ENCODE measurements at places on chromosomes 2 and 18.

DNA sequence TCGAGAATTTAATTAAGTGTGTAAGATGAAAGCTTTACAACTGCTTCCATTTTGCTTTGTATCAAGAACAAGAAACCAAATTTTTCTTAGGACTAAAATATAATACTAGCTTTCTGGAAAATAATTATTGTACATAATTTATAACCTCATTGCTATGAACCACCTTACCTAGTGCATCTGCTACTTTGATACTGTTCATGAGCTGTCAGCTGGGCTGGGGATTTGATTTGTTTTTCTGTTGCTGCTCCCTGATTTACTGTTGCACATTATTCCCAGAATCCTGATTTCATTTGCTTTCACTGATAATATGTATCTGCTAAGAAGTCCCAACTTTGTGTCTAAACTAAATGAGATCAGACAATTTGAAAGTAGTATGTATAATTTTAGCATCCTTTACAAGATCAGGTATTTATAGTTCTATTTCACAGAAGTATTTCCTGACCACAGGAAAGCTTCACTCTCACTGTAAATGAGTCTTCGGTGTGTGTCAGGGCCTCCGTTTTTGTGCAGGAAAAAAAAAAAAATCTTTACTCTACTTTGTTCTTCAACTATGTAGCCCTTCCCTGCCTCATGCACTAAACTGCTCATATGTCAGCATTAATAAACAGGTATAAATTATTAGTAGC is 105.6 kb upstream of the CCDC150 start:
- no peak for DNase-seq

- DNase-seq = no peak
Observed at GRCh38 chr2:52445686-52446085, 1321.9 kb upstream of the CHAC2 start.

GRCh38 chr2:234792621-234793022 is 159.2 kb upstream of the SH3BP4 start:
- no peak for DNase-seq

GRCh38 chr2:120613742-120614571 is 121.7 kb upstream of the GLI2 start:
- peak; percentile 67 for DNase-seq

DNA sequence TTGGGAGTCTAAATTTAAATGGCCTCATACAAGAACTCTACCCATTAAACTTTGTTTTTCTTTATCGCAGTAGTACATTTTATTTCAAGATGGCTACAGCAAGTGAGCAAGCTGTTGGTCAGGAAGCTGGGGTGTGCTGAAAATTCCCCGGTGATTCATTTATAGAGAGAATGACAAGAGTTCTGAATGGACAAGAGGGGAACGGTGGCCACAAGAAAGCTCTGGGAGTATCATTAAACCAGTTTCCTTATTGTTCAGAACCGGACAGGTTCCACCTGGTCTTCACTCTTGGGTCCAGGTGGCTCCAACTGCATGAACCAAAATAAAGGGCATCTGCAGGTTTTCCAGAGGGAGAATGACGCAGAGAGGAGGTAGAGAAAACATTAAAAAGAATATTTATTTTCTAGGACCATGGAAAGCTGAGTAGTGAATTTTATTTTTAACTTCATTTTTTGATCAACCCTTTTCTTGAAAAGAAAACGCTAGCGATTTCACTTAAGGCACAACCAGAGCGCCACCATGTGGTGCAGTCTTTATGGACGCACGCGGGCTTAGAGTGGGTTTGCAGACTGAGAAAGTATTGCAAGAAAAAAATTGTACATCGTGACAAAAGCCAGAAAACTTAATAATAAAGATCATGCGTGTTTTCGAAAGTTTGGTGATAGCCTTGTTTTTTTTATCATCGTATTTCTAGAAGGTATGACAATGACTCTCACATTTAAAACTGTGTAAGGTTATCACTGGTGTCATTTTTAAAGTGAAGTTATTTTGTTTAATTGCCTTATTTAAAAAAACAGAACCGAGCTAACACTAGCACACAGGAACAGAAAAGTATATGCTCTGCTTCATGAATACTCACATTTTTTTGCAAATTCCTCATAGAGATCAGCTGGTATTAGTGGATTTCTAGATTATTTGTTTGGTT is 97.9 kb upstream of the NOL4 start:
- DNase-seq = peak; percentile 0

GRCh38 chr2:31987454-31988220 is 23.2 kb downstream of the MEMO1 start:
- peak; percentile 72 for DNase-seq

- DNase-seq = peak; percentile 91
Observed at GRCh38 chr2:163345795-163346573, 389.8 kb downstream of the FIGN start.

DNA sequence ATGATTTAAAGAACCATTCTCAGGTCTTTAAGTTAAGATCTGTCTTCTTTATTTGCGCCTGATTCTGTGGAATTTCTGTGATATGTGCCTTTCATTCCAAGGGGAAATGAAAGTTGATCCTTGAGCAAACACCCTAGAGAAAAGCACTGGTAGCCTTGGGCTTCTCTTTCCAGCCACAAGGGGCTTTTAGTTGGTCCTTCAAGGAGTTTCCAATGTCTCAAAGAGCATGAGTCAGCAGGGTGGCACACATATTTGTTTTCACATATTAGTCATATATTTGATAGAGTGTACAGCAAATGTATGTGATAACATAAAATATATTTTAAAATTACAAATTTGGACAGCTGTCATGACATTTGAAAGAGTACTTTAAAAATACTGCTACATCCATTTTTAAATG is 339.5 kb downstream of the TXNL1 start:
- peak; percentile 37 for DNase-seq

GRCh38 chr2:7931808-7932207 is 750.0 kb upstream of the ID2 start:
- DNase-seq = no peak

DNA sequence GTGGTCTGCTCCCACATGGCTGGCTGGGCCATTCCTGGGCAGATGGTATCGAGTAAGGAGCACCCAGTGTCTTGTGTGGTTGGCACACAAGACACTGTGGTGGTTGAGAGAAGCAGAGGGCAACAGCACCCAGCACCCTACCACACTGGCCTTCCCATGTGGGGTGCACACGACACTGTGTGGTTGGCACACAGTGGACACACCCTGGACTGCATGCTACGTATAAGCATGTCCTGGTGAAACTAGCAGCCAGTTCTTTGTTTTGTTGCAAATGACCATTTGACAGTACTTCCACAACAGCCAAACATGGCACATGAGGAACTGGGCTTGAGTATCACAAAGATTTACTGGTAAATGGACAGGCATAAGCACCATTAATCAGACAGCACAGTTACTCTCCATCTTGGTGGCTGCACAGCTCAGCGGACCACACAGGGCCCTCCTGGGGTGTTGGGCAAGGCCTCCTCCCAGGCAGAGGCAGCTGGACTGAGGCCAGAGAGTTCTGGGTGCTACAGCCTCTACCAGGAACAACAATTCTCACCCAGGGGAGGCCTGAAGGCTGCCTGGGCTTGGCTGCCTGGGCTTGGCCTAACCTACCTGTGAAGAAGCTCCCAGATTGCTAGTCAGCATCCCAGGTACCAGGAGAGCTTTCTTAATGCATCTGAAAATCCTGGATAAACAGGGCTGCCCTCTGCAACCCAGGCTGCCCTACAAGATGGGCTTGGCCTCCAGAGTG is 59.3 kb upstream of the ALPP start:
- peak; percentile 13 for DNase-seq

- no peak for DNase-seq
Observed at GRCh38 chr2:59936048-59936447, 617.4 kb downstream of the BCL11A start.

- no peak for DNase-seq
Observed at GRCh38 chr2:45543257-45543656, 67.8 kb downstream of the SRBD1 start.

DNA sequence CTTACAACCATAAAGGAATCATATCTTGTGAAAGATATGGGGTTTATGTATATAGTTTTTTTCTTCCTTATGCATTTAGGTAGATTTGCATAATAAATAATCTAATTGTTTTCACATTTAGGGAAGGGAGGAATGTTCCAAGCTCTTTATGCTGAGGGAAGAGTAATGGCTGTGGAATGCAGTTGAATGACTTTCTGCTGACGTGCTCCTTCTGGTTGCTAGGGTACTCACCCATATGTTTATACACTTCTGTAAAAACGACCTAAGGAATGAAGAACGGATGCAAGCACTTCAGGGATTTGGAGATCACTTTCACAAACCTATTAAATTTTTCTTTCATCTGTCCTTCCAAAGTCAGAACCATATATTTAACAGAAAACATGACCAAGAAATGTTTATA is 29.2 kb upstream of the PPP4R1 start:
- peak; percentile 90 for DNase-seq

DNA sequence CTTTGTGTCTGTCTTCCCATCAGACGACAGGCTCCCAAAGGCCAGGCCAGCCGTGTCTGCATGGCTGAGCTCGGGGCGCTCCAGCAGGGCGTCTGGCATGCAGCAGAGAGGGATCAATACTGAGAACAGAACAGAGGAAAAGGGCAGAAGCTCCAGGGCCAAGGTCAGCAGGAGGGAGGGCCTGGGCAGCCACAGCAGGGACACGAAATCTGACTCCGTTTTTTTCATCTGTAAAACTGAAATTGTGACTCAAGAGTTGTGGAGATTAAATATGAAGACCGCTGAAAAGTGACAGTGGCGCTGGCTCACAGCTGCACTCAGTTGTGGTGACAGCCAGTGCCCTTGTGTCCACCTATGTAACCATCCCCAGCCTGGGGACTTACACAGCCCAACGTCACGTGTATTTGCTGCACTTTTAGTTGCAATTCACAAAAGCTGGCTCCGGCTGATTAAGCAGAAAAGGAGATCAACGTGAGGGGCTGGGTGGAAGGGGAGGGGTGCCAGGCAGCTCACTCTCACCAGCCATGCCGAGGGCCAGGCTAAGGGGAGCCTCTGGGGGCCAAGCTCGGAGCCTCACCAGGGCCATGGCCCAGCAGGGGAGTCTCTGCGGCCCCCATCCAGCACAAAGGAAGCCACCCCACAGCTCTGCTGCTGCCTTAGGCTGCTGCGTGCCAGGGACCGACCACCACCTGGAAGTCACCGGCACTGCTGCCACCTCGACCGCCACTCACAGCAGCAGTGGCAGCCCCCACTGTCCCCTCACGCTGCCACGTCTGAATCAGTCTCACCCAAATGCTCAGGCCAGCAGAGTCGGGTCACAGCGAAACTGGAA is 74.7 kb downstream of the EIPR1 start:
- DNase-seq = no peak

DNA sequence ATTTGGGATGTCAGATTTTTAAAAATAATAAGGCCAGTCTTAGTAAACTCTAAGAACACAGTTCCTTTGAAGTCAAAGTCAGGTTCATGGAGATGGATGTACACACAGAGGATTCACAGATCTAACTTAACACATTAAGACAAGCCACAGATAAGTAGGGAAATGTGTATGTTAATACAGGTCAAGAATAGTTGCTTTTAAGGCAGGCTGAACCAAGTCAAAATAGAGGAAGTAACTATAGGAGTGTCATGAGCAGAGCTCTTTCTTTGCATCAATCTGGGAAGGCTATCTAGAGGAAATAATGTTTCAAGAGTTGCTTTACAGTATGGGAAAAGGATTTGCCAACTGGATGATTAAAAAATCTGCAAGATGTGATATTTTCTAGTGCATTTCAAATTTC is 128.0 kb upstream of the FBXO11 start:
- no peak for DNase-seq

DNA sequence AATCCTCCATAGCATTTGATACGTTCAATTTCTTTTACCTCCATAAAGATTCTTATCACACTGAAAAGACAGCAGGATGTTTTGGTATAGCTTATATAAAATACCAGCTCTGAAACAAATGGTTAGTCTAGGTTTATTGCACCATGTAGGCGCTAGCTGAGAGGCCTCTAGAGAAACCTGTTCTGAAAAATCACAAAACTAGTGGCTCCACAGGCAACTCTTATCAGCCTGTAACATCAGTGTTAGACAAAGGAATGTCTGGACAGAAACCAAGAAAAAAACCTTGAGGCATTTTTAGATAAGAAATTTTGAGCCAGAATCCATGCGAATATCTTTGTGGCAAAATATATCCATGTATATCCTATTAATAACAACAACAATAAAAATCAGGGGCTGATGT is 440.4 kb upstream of the MAP2 start:
- no peak for DNase-seq

DNA sequence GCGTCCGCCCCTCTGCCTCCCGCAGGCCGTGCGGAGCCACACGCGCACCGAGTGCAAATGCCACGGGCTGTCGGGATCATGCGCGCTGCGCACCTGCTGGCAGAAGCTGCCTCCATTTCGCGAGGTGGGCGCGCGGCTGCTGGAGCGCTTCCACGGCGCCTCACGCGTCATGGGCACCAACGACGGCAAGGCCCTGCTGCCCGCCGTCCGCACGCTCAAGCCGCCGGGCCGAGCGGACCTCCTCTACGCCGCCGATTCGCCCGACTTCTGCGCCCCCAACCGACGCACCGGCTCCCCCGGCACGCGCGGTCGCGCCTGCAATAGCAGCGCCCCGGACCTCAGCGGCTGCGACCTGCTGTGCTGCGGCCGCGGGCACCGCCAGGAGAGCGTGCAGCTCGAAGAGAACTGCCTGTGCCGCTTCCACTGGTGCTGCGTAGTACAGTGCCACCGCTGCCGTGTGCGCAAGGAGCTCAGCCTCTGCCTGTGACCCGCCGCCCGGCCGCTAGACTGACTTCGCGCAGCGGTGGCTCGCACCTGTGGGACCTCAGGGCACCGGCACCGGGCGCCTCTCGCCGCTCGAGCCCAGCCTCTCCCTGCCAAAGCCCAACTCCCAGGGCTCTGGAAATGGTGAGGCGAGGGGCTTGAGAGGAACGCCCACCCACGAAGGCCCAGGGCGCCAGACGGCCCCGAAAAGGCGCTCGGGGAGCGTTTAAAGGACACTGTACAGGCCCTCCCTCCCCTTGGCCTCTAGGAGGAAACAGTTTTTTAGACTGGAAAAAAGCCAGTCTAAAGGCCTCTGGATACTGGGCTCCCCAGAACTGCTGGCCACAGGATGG is 7.1 kb upstream of the WNT10A start:
- DNase-seq = no peak

GRCh38 chr2:71555798-71556454 is 102.6 kb downstream of the DYSF start:
- DNase-seq = no peak
